ENCODE measurements at places on chromosomes 3 and 15.

- no peak for DNase-seq
Observed at GRCh38 chr3:140610544-140610943, 67.3 kb upstream of the TRIM42 start.

DNA sequence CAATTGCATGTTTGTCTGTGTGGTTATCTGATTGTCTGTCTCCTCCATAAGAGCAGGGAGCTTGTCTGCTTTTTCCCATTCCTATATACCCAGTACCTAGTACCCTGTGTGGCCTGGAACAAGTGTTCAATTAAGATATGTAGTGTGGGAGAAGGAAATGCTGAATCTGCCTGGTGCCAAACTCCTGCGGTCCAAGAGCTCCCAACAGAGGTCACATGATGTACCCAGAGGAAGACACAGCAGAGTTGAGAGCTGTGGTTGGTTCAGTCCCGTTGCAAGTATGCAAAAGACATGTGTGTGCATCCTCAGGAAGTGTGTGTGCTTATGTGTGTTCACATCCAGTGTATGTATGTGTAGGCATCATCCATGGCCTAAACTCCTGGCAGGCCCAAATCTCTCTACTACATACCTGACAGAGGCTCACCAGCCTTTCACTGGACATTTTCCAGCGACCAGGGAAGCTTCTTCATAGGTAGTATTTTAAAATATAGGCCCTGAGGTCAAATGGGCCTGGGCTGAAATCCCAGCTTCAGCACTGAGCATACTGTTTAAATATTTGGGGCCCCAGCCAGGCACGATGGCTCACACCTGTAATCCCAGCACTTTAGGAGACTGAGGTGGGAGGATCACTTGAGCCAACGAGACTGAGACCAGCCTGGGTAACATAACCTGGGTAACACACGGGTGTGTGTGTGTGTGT, 34.0 kb upstream of the ITGA11 start:
- no peak for DNase-seq

- DNase-seq: no peak
Observed at GRCh38 chr3:82002491-82002890, 241.0 kb upstream of the GBE1 start.

- DNase-seq: no peak
Observed at GRCh38 chr15:85950101-85950500, 129.6 kb upstream of the AGBL1 start.

GRCh38 chr3:81242871-81243270, 518.6 kb downstream of the GBE1 start:
- no peak for DNase-seq

DNA sequence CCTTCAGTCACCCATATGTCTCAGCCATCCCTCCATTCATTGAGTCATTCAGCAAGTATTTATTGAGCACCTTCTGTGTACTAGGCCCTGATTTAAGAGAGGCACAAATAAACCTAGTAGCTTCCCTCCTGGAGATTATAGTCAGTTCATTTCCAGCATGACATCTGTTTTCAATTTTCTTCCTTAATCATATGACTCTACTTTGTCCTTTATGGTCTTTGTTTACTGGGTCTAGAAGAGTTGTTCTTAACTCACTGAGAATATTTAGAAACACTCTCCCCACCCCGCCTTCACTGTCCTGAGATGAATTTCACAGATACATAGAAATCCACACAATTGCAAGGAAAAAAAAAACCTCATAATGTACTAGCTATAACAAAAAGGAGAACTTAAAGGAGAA, 44.8 kb upstream of the ADAMTS9 start:
- no peak for DNase-seq
